ENCODE measurements at places on chromosomes 13 and 19.
A peak's percentile ranks its signal among the peaks of the same experiment; 100 is the strongest.

DNA sequence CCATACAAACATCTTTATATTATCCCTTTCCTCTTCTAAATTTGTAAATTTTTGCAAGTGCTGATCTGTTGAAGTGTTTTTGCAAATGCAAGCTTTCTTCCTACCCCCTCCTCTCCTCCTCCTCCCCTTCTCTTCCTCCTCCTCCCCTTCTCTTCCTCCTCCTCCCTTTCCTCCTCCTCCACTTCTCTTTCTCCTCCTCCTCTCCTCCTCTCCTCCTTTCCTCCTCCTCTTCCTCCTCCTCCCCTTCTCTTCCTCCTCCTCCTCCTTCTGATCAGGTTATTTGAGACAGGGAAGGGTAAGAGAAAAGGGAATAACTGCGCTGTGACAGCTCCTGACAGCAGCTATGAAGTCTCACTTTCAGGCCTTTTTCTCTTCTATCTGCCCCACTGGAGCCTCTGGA is 8.9 kb downstream of the TNFSF13B start:
- DNase-seq = no peak

DNA sequence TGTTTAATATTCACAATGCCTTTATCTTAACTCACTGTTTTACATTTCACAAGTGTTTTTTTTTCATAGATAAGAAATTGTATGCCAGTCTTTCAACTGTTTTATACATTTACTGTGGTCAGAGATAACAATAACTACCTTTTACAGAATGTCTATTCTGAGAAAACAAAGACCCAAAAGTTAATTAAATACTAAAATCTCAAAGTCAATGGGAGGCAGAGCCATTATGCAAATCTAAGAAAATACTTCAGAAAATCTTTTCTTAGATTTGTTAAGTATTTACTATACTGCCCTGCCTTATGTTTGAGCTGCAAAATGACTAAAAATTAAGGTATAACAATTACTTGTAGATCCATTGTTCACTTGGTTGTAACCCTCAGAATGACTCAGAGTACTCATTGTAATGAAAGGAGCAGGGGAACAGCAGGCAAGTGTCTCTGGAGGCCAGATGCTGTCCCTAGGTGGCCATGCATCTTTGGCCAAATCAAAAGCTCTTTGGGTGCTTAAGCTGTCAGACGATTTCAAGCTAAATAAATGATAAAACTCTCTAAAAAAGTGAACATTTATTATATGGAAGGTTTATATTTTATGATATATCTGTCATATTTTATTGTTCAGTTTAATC is 770.1 kb upstream of the PCDH20 start:
- DNase-seq = no peak

GRCh38 chr13:111034811-111035210 is 80.3 kb upstream of the ARHGEF7 start:
- DNase-seq = no peak

- DNase-seq = no peak
Measured at GRCh38 chr19:16944626-16945363, 56.0 kb downstream of the F2RL3 start.

DNA sequence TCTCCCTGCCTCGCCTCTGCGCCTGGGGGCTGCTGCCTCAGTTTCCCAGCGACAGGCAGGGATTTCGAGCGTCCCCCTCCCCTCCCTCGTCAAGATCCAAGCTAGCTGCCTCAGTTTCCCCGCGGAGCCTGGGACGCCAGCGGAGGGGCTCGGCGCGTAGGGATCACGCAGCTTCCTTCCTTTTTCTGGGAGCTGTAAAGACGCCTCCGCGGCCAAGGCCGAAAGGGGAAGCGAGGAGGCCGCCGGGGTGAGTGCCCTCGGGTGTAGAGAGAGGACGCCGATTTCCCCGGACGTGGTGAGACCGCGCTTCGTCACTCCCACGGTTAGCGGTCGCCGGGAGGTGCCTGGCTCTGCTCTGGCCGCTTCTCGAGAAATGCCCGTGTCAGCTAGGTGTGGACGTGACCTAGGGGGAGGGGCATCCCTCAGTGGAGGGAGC is 722 bp upstream of the ICAM1 start:
- DNase-seq = peak; percentile 67

- DNase-seq = no peak
Measured at GRCh38 chr13:37381502-37381901, 217.1 kb downstream of the POSTN start.

DNA sequence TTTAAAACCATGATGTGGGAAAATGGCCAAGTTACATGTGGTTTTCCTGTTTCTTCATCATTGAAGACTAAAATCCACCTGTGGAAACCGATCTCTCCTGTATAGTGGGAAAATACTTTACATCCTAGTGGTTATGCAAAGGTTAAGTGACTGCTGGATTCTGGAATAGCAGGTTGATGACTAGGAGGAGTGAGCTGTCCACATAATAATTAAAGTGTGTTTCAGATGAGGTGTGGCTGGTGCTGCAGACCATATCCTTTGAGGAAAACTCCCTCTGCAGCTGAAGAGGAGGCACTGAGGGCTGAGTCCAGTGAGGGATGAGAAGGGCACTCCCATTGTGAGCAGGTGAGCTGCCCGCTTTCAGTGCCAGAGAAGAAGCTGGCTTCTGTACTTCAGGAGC is 43.2 kb downstream of the DCLK1 start:
- DNase-seq = no peak

DNA sequence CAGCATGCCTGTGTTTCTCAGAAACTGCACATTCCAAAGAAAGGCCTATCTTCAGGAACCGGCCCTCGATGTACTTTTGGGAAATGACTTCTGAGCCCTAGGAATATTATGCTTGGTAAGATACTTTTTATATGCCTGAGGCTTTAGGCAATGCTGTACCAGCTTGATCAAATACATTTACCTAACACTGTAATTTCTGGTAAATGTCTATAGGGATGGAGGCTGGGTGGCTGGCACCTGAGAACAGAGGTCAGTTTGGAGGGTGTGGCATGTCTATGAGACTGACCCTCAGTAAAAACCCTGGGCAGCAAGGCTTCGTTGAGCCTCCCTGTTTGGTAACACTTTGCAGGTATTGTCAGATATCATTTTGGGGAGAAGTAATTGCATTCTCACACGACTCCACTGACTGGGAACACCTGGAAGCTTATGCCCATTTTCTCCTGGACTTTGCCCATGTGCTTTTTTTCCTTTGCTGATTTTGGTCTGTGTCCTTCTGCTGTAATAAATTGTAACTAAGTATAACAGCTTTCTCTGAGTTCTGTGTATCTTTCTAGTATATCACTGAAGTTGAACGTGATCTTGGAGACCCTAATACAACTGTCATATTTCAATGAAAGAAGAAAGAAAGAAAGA is 1339.1 kb downstream of the OLFM4 start:
- DNase-seq = no peak

- no peak for DNase-seq
Measured at GRCh38 chr13:83867708-83868107, 14.6 kb downstream of the SLITRK1 start.

GRCh38 chr13:51240178-51240577 is 18.0 kb downstream of the FAM124A start:
- no peak for DNase-seq

DNA sequence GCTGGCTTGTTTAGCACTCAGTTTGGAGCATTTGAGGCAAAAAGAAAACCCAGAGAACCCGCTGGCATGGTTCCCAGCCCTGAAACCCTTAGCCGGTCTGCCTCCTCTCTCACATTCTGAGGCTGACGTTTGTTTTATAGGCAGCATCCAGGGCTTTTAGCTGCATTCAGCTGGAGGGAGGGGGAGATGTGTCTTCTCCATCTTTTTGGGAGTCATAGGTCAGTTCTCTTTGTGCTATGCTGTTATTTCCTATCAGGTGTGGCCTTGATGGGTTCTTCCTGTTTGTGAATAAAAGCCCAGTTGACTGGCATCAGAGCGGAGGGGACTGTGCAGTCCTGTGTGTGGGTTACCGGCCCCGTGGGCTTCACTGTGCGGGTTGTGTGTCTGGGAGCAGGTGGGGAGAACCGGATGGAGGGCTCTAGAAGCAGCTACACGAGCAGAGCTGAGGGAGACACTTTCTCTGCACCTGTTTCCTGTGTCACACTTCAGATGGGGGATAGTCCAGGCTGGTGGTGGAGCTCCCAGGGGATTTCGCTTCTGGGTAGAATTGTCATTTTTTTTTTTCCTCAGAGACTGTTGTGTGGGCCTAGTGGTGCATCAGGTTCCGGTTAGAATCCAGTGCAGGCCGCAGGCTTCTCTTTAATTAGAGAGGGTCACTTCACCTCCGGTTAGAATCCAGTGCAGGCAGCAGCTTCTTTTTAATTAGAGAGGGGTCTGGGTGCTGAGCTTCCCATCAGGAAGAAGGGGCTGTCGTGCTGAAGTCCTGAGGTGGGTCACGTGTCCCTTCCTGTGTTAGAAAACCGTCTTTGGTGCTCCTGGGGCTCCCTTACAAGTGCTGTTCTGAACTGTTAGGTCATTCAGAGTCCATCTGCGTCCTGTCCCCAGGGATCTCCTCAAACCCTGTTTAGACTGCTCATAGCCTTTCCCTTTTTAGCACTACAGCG is 69.6 kb downstream of the ARHGEF7 start:
- peak; percentile 32 for DNase-seq

- DNase-seq = no peak
Measured at GRCh38 chr13:44765001-44765471, 188.9 kb upstream of the TSC22D1 start.

DNA sequence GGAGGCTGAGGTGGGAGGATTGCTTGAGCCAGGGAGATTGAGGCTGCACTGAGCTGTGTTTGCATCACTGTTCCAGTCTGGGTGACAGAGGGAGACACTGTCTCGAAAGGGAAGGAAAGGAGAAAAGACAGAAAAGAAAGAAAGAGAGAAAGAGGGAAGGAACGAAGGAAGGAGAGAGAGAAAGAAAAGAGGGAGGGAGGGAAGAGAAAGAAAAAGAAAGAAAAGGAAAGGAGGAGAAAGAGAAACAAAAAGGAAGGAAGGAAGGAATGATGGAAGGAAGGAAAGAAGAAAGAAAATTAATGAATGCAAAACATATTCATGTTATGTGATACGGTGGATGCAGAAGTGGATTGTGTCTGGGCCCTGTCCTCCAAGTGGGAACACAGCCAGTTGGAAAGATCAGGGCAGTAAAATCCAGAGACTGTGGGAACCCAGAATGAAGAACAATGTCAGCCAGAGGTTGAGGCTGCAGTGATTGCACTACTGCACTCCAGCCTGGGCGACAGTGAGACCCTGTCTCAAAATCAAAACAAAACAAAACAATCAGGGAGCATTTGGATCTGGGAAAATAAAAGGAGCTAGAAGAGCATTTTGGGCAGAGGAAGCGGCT is 6.2 kb downstream of the PHLDB3 start:
- no peak for DNase-seq

GRCh38 chr19:19371059-19371458 is 34.4 kb upstream of the GATAD2A start:
- DNase-seq = no peak

GRCh38 chr19:46383846-46384245 is 29.5 kb downstream of the CCDC8 start:
- no peak for DNase-seq

DNA sequence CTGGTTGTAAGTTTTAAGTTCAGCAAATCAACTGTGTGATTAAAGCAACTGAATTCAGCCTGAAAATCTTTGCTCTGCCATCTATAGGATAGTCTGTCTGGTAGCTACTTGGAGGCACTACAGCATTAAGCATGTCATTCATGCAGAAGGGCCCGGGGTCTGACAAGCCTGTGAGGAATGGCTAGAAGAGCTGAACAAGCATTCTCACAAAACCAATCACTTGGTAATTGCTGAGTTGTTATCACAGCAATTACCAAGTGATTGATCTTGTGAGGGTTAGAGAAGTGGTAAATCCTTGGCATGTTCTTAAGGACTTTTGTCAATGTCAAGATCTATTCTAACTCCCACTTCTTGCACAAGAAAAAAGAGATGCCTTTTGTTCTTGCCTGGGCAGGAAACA is 356.1 kb downstream of the FGF14 start:
- DNase-seq = no peak

DNA sequence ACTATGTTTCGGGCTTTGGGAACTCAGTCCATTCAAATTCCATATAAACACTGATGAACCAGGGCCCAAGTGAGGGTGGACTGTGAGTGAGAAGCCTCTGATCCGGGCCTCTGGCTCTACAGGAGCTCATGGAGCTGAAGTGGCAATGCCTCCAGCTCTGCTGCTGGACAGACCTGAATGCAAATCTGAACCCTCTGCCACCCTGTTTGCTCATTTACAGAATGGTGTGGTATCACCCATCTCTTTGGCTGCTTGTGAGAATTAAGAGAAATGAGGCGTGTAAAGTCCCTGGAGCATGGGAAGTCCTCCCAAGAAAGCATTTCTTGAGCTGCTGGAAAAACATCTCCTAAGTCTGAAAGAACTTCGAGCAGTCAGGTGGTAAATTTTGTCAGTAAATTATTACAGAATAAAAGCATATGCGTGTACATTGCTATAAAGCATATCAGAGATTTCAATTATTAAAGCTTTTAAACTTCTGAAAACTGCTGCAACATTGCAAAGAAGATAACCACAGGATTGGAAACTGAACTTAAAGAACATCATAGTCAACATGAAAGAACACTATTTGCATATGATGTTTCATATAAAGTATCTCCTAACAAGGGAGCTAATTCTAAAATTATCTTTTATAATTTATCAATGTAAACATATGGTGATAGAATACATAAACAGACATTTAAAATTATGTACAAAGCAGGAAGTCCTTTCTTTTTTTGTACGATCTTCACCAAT is 369.0 kb downstream of the UQCRFS1 start:
- no peak for DNase-seq

DNA sequence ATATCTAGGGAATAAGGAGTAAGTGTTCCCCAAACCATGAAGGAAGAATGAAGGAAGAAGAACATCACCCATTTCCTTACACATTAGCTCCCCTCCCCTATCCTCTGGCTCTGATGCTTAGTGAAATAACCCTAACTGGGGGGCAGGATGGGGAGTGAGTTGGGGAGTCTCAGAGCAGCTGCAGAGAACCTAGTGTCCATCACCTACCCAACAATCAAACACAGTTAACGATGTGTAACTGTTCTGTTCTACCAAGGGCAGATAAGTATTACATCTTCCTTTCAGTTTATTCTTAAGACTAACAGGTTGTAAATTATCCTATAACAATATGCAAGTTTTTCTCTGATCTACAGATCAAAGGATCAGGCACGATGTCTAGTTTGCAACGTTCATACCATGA is 12.8 kb downstream of the ELF1 start:
- no peak for DNase-seq

DNA sequence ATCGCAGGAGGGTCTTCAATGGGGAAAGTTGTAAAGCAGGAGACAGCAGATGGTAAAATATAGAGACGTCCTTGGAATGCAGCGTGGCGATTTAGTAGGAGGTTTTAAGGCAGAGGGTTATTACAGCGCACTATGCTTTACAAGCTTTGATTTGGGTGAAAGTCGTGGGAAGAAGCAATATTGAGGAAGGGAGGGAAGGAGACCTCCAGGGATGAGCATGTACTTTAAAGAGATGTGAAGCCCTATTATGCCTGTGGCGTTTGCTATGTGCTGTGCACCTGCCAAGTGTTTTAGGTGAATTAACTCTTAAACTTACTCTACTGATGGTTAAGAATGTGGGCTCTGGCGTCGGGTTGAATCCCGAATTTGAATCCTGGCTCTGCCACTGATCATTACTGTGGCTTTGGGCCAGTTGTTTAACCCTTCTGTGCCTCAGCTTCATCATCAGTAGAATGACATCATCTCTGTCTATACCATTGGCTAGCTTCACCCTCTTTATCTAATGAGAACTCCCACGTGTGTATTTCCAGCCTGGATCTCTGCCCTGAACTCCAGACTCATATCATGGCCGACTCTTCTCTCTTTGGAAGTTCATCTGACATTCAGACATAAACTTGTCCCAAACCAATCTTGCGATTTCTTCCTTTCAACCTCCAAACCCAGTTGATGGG is 583 bp downstream of the CCDC61 start:
- no peak for DNase-seq

GRCh38 chr13:20814224-20814910 is 40.6 kb upstream of the EEF1AKMT1 start:
- no peak for DNase-seq
